NCI-H526 treated with DMSO at 0.1 percent for 48 hours (cell line): ENCODE measurements at places on chromosomes 16 and 17.

GRCh38 chr17:5209396-5209795 is 17.7 kb upstream of the ZNF594 start:
- no peak for DNase-seq

DNA sequence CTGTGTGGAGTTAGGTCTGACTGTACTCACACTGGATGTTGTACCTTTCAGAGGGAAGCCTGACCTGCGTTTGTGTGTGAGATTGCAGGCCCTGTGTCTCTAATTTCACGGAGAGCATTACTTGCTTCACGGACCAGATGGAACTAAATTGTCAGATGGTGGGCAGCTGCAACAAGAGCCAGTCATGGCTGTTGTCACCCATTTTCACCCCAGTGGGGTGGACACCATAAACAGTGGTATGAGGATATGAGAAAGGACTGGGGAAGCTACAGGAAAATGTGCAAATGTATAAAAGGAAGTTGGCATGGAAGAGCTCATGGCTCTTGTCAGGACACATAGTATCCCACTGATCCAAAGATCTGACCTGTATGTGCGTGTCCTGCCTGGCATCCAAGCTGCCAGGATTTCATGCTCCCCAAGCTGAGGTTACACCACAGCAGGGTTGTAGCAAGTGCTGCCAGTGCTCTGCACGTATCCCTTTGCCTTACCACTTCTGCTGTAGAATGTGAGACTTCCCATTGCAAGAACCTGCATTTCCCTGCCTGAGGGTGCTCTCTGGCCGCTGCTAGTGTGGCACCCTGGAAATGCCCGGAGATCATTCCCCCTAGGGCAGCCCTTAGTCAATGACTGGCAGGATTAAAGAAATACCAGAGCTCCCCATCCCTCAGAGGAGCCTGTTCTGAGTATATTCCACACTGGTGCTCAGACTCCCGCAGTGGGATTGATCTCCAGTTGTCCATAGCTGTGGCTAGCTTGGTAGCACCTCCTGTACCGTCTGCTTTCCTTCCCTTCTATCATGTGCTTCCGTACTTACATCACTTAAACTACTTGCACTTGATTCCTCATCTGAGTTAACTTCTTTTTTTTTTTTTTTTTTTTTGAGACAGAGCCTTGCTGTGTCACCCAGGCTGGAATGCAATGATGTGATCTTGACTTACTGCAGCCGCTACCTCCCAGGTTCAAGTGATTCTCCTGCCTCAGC is 70.4 kb upstream of the TANC2 start:
- DNase-seq = no peak

DNA sequence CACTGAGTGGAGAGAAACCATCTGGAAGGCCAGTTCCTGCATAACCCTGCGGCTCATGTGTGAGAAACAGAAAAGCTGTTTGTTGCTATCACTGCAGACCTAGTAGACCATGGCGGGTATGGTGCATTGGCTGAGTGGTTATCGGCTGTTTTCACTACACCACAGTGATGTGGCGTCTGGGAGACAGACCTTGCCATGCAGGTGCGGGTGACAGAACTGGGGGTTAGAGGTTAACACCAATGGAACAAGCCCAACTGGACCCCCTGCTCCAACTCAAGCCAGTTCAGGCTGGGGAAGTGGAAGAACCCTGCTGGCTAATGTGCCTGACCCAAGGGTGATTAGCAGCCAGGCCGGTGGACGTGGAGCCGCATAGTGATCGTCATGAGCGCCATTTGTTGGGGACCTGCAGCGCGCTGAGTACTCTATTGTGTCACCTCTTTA is 91.9 kb downstream of the IRF8 start:
- no peak for DNase-seq

GRCh38 chr17:81391936-81392908 is 3.0 kb upstream of the BAHCC1 start:
- DNase-seq = no peak

GRCh38 chr17:81237591-81238489 is 1.0 kb downstream of the TEPSIN start:
- peak; percentile 9 for DNase-seq

DNA sequence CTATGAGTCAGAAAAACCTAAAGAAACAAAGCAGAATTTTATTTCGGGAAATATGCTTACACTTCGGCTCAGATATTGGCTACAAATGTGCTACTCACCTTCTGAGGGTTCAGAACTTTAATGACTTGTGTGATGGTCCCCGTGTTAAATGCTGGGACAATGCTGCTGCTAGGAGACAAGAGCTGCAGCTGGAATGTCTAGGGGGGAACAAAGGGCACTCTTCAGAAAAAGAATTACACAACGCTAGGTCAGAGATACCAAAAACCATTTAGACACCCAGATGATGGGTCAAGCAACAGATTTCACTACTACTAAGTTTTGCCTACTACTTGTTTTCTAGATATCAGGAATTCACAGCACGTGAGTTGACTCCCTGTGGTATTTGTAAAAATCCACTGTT is 10.0 kb upstream of the PHLPP2 start:
- no peak for DNase-seq

GRCh38 chr17:80118601-80119270 is 17.4 kb downstream of the GAA start:
- no peak for DNase-seq

GRCh38 chr16:54926166-54926838 is 4.4 kb upstream of the IRX5 start:
- no peak for DNase-seq

- DNase-seq = no peak
These were observed 2.2 kb upstream of the LCAT start for GRCh38 chr16:67946128-67946569.

DNA sequence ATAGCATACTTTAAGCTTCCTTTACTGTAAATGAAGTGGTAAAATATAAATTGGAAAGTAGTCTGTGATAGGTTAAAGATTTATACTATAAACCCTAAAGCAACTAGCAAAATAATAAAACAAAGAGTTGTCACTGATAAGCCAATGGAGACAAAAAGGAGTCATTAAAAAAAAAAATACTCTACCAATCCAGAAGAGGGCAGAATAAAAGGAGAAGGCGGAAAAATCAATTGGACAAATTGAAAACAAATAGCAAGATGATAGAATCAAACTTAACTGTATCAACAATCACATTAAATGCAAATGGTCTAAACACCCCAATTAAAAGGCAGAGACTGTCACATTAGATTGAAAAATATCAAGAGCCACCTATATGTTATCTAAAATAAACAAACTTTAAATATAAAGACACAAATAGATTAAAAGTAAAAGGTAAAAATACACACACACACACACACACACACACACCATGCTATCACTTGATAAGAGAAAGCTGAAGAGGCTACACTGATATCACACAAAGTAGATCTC is 71.8 kb downstream of the CACNG1 start:
- no peak for DNase-seq

DNA sequence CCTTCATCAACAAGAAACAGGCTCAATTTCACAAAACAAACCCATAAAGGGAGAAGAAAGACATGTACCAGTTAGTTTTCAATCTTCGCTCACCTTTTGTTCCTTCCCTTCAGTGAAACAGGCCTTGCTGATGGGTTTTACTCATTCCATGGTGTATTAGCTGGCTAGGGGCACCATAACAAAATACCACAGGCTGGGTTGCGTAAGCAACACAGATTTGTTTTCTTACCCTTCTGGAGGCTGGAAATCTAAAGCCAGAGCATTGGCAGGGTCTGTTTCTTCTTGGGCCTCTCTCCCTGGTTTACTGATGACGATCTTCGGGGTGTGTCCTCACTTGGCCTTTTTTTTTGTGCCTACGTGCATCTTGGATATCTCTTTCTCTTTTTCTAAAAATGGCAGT is 383.4 kb upstream of the RBFOX1 start:
- DNase-seq = no peak

DNA sequence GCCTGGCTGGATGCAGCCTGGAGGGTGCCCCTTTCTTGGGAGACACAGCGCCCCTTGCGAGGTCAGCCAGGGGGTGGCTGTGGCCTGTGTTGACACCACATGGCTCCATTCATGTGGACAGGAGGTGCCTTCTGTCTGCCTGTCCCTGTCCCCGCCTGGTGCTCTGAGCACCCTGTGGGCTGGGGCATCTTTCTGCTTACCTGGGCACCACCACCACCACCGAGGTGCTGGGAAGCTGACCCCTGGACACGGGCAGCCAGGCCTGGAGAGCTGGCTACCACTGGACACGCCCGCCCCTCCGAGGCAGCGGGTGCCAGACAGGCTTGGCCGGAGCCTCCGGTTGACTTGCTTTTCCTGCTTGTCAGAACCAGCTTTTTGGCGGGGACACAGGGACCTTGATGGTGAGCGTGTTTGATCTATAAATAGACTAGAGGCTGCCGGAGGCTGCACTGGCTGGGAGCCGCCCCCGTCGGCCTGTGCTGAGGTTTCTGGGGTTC is 121.3 kb upstream of the GSE1 start:
- DNase-seq = no peak

DNA sequence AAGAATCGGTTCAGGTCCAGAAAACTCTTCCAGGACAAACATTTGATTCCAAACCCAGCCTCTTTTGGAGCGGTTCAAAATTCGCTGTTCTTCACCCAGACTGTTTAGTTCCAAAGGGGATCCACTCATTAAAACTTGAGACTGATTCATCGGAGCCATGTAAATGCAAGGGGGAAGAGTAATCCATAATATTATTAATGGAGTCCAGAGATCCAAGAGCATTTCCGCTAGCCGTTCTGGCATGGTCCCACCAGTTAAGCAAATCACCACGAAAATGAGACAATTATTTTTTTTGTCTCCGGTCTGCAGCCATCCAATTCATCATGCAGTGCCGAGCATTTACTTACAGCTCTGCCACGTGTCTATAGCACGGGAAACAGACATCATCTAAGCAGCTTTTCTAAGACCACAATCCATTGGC is 15.1 kb downstream of the CDH8 start:
- DNase-seq = no peak

GRCh38 chr17:82246365-82247181 is 17.7 kb downstream of the SLC16A3 start:
- DNase-seq = no peak

DNA sequence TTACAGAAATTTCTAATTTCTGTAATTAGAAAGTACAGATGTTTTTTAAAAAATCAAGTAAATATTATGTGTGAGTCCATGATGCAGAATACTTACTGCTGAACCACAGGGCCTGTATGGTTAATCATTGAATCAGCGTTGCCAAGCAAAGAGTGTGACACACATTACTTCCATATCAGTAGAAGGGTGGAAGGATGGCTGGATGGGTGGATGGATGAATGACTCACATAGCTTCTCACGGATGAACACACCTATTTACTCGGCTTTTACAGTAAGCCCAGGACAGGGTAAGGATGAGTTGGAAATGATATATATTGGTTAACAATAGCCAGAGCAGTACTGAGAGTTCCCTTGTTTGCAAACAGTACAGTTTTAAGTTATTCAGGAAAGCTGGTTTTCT is 495.9 kb upstream of the RBFOX1 start:
- no peak for DNase-seq

GRCh38 chr17:53640808-53641207 is 181.9 kb upstream of the KIF2B start:
- no peak for DNase-seq

GRCh38 chr16:17939723-17940122 is 396.8 kb downstream of the NPIPA8 start:
- no peak for DNase-seq

DNA sequence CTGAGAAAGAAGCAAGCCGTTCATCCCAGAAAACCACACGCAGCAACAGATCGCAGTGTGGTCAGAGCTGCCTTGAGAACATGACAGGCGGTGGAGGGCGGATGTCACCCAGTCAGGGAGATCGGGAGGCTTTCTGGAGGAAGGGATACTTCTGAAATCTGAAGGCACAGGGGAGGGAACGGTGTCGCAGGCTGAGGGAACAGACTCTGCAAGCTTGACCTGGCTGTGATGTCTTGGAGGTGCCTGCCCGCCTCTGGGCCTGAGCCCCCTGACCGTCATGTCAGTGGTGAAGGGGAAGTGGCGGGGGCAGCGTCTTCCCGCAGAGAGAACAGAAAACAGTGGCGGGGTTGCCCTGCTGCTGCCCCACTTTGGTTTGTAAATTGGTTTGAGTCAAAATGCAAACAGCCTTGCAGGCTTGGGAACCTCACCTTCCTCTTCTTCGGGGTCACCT is 8.1 kb upstream of the ATP2A3 start:
- no peak for DNase-seq
